Type B pancreatic cell (in vitro differentiated cells): ENCODE measurements at places on chromosomes 11 and 22.

DNA sequence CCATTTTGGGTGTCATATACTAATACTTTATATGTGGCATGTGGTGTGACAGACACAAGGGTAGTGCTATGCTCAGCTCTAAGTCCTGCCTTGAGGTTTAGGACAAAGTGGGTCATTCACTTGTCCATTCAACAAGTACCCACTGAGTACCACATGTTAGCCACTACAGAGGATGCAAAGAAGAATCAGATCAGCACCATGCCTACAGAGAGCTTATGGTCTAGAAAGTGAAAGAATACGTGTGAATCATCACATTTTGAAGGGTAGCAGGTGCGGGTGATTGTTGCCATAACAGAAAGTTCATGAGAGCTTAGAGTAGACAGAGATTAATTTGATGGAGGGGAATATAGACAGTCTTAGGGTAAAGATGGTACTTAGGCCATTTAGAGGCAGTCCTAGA is 18.3 kb downstream of the CLMP start:
- H3K27ac ChIP-seq, result no peak overlapping the region
- H3K36me3 ChIP-seq, result peaks cover 27% of the 10 kb centered on the region
- H3K27me3 ChIP-seq, result peaks cover 5% of the 10 kb centered on the region
- no peak for DNase-seq
- peaks cover 55% of the 10 kb centered on the region for H3K4me1 ChIP-seq

DNA sequence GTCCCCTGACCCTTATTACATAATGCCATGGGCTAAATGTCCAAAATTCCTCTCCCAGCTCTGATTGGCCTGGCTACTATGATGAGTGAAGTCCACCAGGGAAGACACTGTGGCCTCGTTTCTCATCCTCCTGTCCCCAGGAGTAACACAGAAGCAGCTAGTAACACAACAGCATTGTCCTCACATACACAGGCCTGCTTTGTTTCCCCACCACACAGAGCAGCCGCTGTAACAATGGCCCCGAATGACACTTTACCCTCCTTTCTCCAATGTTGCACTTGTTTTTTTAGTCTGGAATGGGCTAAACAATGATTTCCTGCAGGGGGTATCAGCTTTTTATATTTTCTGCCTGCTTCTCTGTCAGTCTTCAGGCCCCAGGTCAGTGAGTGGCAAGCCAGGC is at the start of gene PRR5L:
TSS of gene PRR5L (plus strand) at position 363 of the 400 bp plus-strand sequence. CDS start 104,834 bp downstream, outside the sequence.
- H3K4me3 ChIP-seq, result no peak within 1 kb of the TSS
- peaks cover 9% of the 10 kb centered on the region for H3K27me3 ChIP-seq
- no peaks in the 10 kb centered on the region for H3K4me1 ChIP-seq
- no peak for DNase-seq
- no peak within 1 kb of the TSS for H3K27ac ChIP-seq

DNA sequence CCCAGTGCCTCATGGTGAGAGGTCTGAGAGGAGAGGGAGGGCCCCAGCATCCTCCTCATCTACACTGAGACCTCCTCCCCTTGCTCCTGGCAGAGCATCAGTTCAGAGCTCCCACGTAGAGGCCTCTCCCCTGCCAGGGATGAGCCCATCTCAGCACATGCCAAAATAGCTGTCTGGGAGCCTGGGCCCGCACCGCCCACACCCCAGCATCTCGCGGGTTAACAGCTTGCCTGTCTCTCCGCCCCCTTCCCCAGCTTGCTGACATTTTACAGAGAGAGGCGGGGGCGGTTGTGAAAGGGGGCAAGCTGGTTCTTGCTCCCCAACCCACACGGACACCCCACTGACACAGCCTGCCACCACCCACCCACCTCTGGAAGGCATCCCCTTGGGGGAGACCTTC is 6.4 kb downstream of the DGKZ start:
- no peak for DNase-seq
- H3K36me3 ChIP-seq, result no peaks in the 10 kb centered on the region
- no peak overlapping the region for H3K27ac ChIP-seq
- no peak overlapping the region for H3K4me3 ChIP-seq
- H3K4me1 ChIP-seq, result peaks cover 28% of the 10 kb centered on the region
- H3K27me3 ChIP-seq, result no peaks in the 10 kb centered on the region

- H3K36me3 ChIP-seq, result peaks cover 17% of the 10 kb centered on the region
- DNase-seq, result no peak
- no peak overlapping the region for H3K4me3 ChIP-seq
- no peak overlapping the region for H3K27ac ChIP-seq
- peaks cover 29% of the 10 kb centered on the region for H3K4me1 ChIP-seq
- H3K27me3 ChIP-seq, result no peaks in the 10 kb centered on the region
Measured at GRCh38 chr11:72338741-72339140, 94.8 kb upstream of the PHOX2A start.

- no peak for DNase-seq
- H3K36me3 ChIP-seq, result no peaks in the 10 kb centered on the region
- H3K27me3 ChIP-seq, result peaks cover 4% of the 10 kb centered on the region
- H3K4me3 ChIP-seq, result no peak overlapping the region
Measured at GRCh38 chr11:33399421-33399820, 142.2 kb downstream of the HIPK3 start.

DNA sequence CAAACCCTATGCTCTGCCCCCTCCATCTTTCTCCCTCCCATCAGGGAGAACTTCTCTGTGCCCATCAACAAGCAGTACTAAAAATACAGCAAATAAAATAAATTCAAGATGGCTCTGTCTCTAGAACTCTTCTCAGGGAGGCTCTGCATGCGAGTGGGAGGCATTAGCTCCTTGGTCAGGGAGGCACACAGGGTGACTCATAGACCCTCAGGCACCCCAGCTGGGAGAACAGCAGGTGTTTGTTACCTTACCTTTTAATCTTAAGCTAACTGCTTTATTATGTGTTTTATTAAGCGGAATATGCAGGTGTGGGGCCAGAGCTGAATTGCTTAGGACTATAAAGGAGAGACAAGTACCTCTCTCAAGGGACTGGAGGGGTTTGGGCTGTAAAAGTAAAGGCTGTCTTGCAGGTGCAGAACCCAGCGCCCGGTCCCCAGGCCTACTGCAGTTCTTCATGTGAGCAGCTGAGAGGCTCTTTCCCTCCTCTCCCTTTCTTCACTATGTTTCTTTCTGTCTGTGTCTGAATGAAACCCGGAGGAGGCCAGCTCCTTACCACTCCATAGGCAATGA is 20.8 kb downstream of the CSNK2A3 start:
- no peak for DNase-seq
- H3K4me3 ChIP-seq, result no peak overlapping the region
- H3K4me1 ChIP-seq, result peaks cover 18% of the 10 kb centered on the region
- H3K36me3 ChIP-seq, result peaks cover 4% of the 10 kb centered on the region

DNA sequence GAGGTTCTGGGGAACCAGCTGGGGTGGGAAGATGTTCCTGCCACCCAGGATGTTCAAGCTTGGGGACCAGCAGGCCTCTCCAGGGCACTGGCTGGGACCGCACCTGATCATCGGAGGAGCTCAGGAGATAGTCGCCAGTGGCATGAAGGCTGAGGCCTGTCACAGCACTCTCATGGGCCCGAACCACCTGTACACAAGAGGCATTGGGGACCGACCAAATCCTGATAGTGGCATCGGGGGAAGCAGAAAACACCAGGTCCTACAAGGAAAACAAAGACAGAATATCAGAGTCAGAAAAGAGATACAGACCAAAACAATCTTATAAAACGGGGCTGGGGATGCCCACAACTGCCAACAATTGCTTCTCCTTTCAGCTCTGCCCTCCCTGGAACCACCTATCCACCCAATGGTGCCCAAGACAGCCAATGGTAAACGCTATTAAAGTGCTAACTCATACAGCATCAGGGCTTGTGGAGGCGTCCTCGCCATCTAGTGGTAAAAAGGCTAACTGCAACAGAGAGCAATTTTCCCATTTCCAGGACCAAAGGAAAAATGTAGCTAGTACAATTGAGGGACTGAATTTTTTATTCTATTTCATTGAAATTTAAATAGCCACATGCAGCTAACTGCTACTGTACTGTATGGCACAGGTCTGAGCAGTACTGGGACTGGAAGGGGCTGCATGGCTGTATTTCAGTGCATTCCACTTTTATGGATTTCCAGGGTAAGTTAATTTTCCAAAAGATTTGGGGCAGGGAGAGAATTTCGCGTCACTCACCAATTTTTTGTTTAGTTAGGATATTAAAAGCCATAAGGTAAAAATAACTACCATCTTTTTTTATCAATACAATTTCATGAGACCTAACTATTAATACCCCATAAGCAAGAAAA is 7.1 kb downstream of the PRPF19 start:
- no peak for DNase-seq
- H3K36me3 ChIP-seq, result peaks cover 10% of the 10 kb centered on the region
- peaks cover 5% of the 10 kb centered on the region for H3K4me1 ChIP-seq
- H3K27me3 ChIP-seq, result no peaks in the 10 kb centered on the region
- H3K27ac ChIP-seq, result peak overlapping the region; percentile 52
- H3K4me3 ChIP-seq, result no peak overlapping the region

- H3K27ac ChIP-seq, result no peak overlapping the region
- no peak for DNase-seq
- no peaks in the 10 kb centered on the region for H3K4me1 ChIP-seq
- H3K36me3 ChIP-seq, result no peaks in the 10 kb centered on the region
- no peak overlapping the region for H3K4me3 ChIP-seq
- no peaks in the 10 kb centered on the region for H3K27me3 ChIP-seq
Measured at GRCh38 chr11:41536021-41536568, 76.6 kb upstream of the LRRC4C start.

DNA sequence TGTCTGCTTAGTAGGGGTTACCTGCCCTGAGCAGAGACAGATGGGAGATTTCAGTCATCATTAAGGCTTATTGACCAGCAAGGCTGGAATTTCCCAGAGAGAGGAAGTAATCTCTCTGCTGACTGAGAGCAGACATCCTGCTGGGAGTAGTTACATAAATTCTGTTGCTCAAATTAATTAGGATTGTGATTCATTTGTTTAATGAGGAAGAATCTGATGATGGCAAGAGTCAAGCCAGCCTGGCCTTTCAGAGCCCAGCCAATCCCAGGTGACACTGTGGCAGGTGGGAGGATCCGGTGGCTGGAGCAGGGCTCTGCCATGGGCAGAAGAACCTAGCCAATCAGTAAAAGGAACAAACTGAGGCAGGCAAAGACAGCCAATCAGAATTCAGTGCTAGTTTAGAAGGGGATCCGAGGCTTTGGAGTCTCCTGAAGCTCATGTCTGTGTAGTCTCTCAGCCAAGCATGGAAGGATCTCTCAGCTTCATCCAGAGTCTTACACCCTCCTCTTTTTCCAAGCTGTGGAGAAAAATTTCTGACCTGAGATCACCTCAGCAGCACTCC is 61.2 kb upstream of the CHST1 start:
- no peaks in the 10 kb centered on the region for H3K36me3 ChIP-seq
- H3K27ac ChIP-seq, result no peak overlapping the region
- H3K4me1 ChIP-seq, result peaks cover 8% of the 10 kb centered on the region
- no peak overlapping the region for H3K4me3 ChIP-seq
- H3K27me3 ChIP-seq, result peaks cover 16% of the 10 kb centered on the region

GRCh38 chr11:116825854-116826750 is 3.0 kb upstream of the APOA4 start:
- H3K36me3 ChIP-seq, result no peaks in the 10 kb centered on the region
- H3K27me3 ChIP-seq, result no peaks in the 10 kb centered on the region
- peaks cover 12% of the 10 kb centered on the region for H3K4me1 ChIP-seq

GRCh38 chr11:46363455-46364005 is 16.3 kb downstream of the DGKZ start:
- H3K4me3 ChIP-seq, result no peak overlapping the region
- no peak for DNase-seq
- no peaks in the 10 kb centered on the region for H3K27me3 ChIP-seq
- no peak overlapping the region for H3K27ac ChIP-seq

DNA sequence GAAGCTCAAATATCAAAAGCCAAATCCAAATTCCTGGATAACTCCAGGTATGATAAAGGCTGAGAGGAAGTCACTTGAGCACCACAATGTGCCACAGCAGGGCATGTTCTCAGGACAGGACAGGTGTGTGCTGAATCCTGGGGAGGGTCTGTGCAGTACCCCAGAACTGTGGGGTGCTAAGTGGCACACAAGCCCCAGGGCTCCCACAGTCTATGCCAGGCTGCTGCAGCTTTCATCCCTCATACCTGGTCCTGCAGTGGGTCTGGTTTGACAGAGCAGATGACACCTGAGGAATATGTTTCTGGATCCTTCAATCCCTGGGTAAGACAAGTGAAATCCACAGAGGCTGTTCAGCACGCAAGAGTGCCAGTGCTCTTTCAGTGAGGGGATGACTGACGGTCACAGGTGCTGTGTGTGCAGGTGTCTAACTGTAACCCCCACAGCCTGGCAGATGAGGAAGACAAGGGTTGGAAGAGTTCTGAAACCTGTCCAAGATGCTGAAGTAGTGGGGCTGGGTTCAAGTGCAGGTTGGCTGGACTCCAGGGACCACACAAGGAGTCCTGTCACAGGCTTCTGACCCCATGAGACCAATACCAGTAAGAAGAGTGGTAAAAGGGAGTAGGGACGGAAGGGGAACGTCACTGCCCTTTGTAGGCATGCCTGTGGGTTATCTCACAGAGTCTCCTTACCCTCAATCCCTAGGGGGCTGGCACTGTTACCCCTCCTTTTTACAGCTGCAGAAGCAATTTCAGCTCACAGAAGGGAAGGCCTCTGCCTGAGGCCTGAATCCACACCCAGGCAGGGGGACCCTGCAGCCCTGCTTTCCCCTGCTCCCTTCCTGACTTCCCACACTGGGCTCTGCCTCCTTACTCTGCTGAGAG is 14.1 kb downstream of the SERPIND1 start:
- no peak overlapping the region for H3K27ac ChIP-seq
- H3K36me3 ChIP-seq, result peaks cover 10% of the 10 kb centered on the region
- no peak overlapping the region for H3K4me3 ChIP-seq
- no peaks in the 10 kb centered on the region for H3K27me3 ChIP-seq
- no peak for DNase-seq
